ENCODE measurements at places on chromosomes 6 and 20.

DNA sequence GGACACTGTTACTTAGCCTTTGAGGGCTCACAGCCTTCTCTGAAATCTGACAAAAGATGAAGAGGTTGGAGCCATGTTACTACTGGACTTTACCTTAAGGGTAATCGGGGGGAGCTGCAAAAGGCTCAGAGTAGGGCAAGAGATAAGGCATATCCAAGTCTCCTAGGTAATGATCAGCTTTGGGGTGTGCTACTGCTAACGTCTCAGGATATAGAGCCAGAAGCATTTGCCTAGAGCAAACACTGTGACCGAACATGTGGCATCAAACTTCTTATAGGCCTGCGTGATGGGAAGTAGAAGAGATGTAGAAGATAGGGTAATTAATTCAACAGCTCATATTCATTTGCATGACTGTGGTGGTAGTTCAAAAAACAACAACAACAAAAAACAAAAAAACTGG lies 11.1 kb downstream of the UBE2V1 start:
- DNase-seq, result no peak

DNA sequence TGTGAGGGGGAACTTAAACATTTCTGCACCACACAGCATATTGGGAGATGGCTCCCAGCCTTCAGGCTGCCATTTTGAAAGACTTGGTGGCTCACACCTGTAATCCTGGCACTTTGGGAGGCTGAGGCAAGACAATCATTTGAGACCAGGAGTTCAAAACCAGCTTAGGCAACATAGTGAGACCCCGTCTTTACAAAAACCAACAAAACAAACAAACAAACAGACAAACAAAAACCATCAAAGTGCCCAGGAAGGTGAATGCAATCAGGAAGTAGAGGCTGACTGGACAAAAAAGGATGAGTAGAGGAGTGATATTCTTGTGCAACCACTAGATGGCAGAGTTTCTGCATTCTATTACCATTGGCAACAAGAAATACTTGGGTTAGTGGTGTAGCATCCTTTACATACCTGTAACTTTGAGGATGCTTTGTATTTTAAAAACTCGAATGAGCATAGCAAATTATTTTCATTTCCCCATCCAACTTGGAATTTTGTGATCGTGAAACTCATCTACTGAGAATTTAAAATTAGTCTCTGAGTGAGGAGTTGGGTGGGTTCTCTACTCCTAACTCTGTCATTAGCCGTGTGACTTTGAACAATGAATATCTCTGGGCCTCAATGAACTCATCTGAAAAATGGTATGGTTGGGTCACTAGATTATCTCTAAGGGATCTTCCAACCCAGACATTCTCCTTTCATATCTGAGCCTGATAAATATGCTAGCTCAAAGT lies 84.4 kb downstream of the CRYBG1 start:
- DNase-seq, result peak; percentile 49

DNA sequence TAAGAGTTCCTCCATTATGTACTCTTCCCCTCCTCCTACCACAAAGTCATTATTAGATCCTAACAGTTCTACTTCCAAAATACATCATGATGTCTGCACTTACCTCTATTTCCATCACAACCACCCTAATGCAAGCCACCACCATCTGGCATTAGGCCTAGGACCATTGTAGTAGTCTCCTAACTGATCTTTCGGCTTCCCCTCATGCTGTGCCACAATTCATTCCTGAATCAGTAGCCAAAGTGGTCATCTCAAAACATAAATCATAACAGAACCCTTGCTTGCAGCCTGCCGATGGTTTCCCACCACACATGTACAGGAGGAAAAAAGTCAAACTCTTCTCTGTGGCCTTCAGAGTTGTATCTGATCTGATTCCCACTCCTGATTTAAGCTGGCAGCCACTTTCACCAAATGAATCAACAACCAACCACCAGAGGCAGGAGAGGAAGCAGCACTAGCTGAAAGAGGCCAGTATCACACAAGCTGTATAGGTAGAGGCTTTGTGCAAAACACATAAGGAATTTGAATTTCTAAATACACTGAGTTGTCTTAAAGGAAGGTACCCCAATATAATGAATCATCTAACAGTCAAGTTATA lies 26.1 kb downstream of the FAM184A start:
- DNase-seq, result no peak

DNA sequence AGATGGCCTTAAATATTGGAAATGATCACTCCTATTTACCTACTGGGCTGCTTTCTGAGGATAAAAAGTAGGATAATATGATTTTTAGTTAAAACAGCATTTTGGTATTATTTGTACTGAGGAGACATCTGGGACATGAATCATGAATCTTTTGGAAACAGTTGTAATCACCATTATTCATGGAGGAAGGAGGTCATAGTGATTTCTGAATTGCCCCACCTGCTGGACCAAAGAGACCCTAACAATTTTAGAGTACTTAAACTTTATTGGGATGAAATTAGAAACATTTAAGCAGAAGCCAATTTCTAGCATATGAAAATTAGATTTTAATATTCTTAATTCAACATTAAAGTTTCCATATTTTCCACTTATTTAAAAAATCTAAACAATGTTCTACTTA lies 108.4 kb upstream of the SIM1 start:
- DNase-seq, result no peak

- no peak for DNase-seq
These were observed 422.5 kb upstream of the RGS17 start for GRCh38 chr6:153553627-153554026.

- no peak for DNase-seq
These were observed 31.6 kb downstream of the GJA10 start for GRCh38 chr6:89925826-89926225.

DNA sequence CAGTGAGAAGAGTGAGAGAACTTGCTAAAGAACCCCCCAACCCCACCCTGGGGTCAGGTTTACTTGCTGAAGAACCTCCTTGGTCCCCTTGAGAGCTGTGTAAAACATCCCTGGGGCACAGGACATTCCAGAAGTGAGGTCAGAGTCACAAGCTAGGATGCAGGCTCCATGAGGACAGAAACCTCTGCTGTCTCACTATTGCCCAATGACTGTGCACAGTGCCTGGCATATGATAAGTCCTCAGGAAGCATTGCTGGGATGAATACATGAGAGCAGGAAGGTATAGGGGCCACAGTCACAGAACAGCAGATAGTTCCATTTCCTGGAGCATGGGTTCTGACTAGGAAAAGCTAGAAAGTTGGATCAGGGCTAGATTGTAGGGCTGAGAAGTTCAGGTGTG lies 18.4 kb downstream of the NT5E start:
- DNase-seq, result no peak

DNA sequence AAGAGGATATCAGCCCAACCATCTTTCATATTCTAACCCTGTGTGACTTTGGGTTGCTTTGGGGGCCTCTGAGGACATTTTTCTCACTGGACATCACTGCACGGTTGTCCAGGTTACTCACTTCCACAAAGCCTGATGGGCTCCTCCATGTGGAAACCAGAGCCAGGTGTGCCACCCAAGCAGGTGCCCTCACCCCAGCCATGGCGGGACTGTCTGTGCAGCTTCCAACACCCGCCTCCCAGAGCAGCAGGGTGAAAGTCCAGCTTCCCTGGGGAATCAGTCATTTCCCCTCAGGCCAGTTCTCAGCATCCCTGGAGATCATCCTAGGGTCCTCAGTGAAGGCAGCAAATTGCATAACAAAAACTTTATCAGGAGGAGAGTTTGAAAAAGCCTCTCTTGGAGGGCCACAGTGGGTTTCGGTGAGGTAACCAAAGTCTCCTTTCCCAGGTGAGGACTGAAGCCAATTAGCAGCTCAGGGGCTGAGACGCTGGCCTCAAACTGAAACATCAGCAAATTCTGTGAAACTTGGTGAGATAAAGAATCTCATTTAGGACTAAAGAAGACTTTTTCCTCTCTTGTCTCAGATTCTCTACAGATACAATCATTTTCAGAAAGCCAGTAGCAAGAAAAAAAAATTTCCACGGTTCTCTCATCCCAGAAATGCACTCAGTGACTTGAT lies 289.6 kb upstream of the CDH4 start:
- DNase-seq, result no peak

GRCh38 chr6:109793792-109794191 lies 102.7 kb downstream of the FIG4 start:
- DNase-seq, result no peak

DNA sequence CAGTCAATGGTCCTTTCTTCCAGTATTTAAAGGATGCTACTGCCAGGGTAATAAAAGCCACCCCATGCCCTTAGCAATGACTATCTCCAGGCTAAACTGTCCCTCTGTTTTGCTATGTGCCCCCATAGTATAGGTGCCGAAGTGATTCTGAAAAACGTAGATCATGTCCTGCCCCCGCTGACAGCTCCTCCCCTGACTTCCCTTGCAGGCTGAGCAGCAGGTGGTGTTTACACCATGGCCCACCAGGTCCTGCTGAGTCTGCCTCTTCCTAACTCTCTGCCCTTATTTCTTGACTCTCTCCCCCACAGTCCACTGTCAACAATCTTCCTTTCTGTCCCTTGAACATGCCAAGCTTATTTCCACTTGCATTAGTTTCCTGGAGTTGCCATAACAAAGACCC lies 352.5 kb upstream of the TSHZ2 start:
- DNase-seq, result no peak

DNA sequence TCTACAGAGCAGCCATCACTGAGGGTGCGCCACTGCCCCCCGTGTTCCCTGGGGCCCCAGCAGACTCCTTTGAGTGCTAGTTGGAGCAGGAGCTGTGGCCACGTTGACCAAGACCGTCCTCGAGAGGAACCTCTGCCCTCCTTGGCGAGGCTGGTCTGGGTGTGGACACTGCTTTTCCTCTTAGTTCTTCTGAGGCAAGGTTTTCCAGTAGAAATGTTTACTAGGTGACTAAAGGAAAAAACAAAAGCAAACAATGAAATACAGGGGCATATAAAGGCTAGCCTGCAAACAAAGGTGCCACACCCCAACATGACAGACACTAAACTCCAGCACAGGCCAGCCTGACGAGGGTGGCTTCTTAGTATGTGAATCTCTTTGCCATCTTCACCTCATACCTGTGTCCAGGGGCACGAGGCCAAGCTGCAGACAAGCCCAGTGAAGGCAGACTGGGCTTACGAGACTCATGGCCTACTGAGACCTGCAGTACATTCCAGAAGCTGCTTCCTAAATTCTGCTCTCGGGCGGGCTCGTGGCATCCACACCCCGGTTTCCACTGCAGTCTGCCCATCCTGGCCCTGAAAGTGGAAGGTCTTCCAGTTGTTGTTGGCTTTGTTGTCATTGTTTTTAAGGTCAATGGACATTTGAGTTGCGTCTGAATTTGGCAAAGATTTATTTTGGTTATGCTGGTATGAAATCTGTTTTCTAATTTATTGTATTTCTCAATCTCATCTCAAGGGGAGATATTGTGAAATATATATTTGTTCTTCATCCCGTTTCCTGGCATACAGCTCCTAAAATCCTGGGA lies 39.2 kb downstream of the FAM50B start:
- no peak for DNase-seq

DNA sequence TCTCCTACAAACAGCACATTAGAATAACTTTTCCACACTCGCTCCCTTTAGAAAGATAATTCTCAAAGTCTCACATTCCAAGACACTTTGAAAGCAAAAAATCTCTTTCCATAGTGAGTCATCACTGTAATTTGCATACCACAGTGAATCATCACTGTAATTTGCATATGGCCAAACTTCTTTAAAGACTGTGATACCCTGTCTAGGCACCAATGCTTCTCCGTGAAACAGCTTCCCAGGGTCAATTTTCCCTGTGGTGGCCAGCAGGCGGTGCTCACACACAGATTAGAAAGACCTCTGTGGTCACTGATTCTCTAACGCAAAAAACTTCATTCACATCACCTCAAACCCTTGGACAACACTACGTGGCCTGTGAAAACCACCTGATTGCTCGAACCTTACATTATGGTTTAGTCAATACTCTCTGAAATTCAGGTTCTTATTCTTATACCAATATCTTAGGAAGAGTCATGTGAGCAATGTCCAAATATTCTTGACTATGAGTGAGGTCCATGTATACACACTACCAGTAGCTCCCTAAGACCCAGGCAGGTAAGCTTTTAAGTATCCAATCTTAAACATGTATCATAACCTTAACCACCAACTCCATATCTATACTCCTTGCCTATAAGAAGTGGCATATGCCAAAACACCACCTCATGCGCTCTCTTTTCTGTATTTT lies 78.5 kb upstream of the PHACTR1 start:
- DNase-seq, result no peak

DNA sequence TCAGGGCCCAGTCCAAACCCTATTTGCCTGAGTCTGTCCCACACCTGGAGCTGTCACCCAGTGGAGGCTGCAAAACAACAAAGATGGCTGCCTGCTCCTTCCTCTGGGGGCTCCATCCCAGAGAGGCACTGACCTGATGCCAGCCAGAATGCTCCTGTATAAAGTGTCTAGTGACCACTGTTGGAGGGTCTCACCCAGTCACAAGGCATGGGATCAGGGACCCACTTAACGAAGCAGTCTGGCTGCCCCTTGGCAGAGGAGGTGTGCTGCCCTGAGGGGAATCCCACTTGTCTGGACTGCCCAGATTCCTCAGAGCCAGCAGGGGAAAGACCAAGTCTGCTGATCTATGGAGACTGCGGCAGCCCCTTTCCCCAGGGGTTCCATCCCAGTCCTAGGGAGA lies 241.6 kb downstream of the CDH26 start:
- DNase-seq, result no peak

GRCh38 chr6:17842934-17843821 lies 136.5 kb upstream of the NUP153 start:
- DNase-seq, result no peak
